Cortex of kidney (tissue), 1 donor: ENCODE measurements at places on chromosomes 11 and 22.

DNA sequence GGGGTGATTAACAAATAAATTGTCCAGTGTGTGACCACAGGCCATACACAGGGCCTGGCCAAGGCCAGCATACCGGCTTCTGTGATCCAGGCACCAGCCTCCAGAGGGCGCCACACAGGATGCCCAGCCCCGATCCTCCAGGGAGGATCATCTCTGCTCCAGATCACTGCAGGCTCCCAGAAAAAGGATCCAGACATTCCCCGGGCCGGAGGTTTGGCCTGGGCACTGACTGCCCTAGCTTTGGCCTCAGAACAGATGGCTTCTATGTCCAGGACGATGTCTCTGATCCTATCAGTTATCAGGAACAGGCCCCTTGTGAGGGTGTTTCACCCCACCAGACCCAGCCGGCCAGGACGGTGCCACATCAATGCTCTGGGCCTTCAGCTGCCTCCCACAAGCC is 74.5 kb upstream of the LMO1 start:
- no peak for DNase-seq

GRCh38 chr11:37450613-37451012 is 852.6 kb upstream of the RAG2 start:
- DNase-seq = no peak

DNA sequence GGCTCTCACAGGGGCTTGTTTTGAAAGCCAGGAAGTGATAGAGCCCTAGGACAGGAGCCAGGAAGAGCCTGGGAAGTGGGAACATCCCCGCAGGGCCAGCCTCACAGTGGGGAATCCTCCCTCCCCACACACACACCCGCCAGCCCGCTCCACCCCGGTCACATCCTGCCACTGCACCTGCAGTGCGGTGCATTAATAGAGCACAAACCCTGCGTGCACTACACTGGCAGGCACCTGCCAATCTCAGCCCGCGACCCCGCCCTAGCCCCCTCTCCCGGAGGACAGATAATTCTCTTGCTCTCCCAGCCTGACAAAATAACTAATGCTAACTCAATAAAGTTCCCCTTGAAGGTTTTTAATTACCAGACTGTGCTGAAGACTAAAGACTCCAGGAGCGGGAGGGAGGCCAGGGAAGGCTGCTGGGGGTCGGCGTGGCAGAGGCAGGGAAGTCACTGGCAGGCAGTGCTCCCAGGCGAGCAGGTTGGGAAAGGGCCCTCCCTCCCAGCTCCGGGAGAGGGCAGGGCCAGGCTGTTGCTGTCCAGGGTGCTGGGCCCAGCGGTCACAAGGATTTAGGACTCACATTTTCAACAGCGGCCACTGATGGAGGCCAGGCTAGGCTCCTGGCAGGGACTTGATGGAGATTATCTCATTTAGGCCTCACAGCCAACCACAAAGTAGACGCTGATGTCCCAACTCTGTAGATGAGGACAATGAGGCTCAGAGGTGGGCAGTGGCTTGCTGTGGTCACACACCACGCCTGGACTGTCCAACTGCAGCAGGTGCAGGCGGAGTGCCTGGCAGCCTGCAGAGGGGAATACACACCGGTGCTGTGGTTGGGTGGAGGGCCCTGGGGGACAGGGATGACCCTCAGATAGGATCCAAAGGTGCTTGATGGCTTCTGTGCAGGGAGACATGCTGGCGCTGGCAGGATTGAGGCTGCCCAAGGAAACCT is 23.9 kb upstream of the TCF20 start:
- DNase-seq = no peak

GRCh38 chr11:69114811-69115523 is 40.8 kb upstream of the SMIM38 start:
- DNase-seq = no peak

DNA sequence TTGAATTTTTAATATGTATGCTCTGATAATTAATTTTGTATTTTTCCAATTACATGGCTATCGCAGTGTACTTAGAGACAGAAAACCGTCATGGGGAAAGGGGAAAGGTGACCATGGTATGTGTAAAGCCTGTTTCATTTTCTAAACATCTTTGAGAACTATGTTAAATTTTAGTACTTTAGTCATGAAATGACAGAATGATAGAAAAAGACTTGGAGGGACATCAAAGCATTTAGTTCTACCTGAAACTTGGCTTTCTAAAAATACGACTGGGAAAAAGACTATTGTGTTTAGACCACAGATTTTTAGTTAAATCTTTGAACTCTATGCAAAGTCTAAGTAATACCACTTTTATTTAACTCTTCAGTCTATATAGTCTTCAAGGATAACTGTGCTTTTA is 54.1 kb downstream of the MAML2 start:
- DNase-seq = no peak

GRCh38 chr22:35684270-35684700 is 33.4 kb upstream of the APOL5 start:
- no peak for DNase-seq

GRCh38 chr11:46321757-46322156 is 25.5 kb upstream of the DGKZ start:
- no peak for DNase-seq

DNA sequence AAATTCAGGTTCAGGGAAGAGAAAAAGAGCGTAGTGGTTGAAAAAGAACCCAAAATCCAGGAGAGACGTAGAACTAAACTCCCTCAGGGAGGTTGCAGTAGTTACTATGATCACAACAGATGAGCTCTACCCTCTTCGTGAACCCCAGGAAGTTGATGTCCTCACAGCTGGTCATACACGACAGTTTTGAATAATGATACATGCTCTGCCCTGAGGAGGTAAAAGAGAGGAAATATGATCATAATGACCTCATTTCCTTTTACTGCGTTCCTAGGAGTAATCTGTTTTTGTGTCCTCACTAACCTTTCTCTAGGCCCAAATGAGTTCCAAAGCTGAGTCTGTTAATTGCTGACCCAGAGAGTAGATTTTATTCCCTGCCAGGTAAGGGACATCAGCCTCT is 1.3 kb downstream of the PATE2 start:
- DNase-seq = no peak
